Neural crest cell (in vitro differentiated cells): ENCODE measurements at places on chromosomes 4 and X.

DNA sequence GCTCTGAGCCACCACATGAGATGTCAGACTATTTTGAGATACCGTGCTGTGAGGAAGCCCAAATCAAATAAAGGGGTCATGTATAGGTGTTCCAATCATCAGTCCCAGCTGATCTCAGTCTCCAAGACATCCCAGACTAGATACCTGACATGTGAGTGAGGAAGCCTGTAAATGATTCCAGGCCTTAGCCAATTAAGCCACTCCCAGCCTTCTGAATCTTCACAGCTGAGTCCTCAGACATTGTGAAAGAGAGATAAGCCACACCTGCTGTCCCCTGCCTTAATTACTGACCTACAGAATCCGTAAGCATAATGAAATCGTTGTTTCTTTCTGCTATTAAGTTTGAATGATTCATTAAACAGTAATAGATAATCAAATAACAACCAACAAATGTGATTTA, 671.4 kb downstream of the ZNF674 start:
- DNase-seq, result no peak

- DNase-seq, result no peak
Observed at GRCh38 chr4:20264688-20265087, 13.0 kb downstream of the SLIT2 start.

- no peak for DNase-seq
Observed at GRCh38 chrX:149704664-149705063, 7.2 kb upstream of the MAGEA11 start.

- no peak for DNase-seq
Observed at GRCh38 chrX:71056867-71057266, 11.3 kb downstream of the SNX12 start.

DNA sequence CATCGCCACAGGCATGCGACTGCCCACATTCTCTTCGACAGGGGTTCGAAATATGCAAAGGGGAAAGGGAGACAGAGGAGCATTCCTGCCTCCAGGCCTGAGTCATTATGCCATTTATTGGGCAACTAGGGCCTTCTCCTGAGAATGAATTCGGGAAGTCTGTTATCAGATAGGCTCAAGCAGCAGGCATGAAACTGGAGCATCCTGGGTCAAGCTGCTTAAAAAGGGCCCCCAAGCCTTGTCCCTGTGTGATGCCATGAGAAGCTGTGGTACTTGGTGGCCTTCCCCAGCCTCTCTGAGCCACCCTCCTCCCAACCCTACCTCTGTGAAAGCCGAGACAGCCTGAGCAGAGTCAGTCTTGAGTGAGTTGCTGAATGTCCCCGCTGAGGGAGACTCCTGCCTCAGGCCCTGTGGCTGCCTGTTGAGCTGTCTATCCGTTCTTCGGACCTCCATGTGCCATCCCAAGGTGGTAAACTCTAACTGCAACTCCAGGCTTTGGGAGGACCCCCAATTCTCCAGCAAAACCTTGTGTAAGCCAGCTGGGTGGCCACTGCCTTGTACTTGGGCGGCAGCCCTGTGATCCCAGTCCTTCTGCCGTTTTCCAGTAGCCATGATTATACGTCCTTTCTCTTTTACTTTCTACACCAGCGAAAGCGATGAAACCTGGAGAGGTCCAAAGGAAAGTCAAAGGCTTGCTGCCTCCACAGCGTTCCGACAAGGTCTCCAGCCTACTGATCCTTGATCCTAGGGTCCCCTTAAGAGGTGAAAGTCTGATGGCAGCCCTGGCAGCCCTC, 37.7 kb downstream of the NBDY start:
- DNase-seq, result no peak
